ENCODE measurements at places on chromosomes 3 and 15.

DNA sequence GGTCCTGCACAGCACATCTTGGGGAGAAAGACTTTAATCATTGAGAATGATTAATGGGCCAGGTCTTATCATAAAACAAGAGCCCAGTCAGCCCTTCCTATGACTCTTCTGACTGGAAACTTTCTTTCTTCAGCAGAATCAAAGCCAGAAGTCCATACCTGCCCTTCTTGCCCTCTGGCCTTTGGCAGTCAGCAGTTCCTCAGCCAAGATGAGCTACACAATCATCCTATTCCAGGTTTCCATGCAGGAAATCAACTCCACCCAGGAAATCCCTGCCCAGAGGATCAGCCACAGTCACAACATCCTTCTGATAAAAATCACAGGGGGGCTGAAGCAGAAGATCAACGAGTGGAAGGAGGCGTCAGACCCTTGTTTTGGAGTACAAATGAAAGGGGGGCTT, 26.9 kb downstream of the ZNF589 start:
- no peak for DNase-seq

DNA sequence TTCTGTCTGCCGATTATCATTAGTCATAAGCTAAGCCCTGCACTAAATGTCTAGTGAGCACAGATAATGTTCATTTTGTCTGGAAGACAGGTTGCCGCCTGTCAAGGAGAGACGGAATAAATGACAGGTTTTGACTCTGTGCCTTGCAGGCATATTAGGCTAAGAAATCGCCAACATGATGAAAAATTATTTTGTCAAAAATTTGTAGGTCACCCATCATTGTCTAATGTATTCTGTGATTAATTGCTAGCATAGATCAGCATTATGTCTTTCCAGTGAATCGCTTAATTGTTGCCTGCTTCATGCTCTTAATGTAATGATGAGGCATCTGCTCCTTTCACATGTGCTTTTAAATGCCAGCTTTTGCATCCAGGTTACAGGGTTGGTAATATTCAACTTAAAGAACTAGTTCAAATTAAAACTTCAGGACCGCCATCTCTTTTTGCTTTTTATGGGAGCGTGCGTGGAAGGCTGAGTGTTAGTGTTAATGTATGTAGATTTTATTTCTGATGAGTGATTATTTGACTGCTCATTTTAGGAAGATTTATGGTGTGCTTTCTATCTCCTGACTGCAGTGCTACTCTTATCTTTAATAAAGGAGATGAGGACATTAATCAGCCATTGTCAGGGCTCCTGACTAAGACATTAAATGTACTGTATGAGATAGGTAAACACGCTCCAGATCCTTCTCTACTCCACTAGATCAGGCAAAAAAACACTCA, 120.8 kb upstream of the MEIS2 start:
- DNase-seq = peak; percentile 7

DNA sequence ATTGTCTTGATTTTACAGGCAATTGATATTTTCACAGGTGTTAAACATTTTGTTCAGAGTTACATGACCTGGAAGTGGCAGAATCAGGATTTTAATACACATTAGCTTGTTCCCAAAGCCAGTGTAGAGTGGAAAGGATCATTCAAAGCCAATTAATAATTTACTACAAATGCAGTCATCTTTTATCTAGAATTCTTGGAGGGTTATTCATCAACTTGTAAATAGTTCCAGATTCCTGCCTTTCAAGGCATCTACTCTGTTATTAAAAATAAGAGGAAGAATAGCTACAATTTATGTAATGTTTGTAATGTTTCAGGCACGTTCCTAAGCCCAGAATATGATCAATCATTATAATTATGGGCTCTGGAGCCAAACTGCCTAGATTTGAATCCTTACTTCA, 358.5 kb downstream of the ZNF385D start:
- DNase-seq = no peak

GRCh38 chr3:87733671-87734367, 325.0 kb downstream of the CGGBP1 start:
- DNase-seq = no peak

DNA sequence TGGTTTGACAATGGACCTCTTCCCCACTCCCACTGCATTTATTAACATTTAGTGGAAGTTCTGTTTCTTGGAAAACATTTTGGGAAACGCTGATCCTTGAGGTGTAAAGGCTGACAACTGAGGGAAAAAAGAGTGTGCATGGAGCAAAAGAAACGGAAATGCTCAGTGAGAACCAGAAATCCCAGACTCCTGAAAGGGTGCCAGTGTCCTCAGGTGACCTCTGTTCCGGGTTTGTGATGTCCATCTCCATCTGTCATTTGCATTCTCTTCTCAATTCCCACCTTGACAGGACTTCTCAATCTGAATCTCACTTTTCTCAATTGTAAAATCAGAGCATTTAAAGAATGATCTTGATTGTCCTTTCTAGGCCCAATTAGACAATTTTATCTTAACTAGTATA, 71.1 kb upstream of the FAM3D start:
- DNase-seq = no peak

- no peak for DNase-seq
Measured at GRCh38 chr3:67018789-67019526, 20.9 kb downstream of the KBTBD8 start.

- no peak for DNase-seq
Measured at GRCh38 chr3:46503200-46503874, 5.6 kb downstream of the RTP3 start.

GRCh38 chr3:99868311-99868646, 50.6 kb downstream of the CMSS1 start:
- DNase-seq = no peak

GRCh38 chr15:57675481-57676181, 30.9 kb upstream of the POLR2M start:
- DNase-seq = no peak

- DNase-seq = no peak
Measured at GRCh38 chr3:69232482-69232881, 110.1 kb upstream of the LMOD3 start.

DNA sequence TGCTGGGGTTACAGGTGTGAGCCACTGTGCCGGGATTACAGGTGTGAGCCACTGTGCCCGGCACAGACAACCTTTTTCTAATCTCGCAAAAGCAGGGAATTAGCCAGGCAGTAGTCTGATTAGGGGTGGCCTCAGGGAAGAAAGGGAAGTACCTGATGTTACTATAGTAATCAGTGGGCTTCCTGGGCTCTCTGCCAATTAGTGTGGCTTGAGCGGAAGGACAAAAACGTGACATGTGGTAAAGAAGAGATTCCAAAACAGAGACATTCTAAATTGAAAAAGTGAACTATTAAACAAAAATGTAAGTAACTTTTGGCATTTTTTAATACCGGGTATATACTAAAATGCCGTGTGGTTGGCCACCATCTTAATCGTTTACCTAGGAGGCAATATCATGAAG, 48.1 kb downstream of the CFAP20DC start:
- DNase-seq = no peak

GRCh38 chr3:111027868-111028267, 43.7 kb upstream of the NECTIN3 start:
- no peak for DNase-seq

- DNase-seq = no peak
Measured at GRCh38 chr15:38127306-38127771, 125.3 kb upstream of the SPRED1 start.

DNA sequence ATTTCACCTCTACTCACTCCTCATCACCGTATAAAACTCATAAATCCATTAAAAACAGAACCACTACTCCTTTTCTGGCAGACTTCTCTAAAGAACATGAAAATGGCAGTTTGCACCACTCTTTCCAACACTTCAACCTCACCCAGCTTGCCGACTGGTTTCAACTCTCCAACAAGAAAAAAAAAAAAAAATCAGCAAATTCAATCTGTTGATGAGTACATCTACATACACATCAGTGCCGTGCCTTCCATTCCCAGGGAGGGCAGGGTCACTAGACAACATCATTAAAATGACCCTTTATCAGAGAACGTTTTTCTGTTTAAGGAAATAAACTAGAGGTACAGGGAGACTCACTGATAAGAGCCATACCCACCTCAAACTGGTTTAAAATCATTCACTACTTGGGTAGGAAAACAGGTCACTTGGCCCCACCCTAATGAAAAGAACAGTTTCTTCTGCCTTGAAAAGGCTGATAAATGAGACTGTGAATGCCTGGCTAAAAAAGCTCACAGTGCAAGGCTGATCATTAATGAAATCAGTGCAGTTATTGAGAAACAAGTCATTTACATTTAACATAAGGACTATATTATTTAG, 6.0 kb downstream of the ANXA2 start:
- DNase-seq = no peak

- no peak for DNase-seq
Measured at GRCh38 chr3:179076243-179077027, 4.8 kb upstream of the ZMAT3 start.

DNA sequence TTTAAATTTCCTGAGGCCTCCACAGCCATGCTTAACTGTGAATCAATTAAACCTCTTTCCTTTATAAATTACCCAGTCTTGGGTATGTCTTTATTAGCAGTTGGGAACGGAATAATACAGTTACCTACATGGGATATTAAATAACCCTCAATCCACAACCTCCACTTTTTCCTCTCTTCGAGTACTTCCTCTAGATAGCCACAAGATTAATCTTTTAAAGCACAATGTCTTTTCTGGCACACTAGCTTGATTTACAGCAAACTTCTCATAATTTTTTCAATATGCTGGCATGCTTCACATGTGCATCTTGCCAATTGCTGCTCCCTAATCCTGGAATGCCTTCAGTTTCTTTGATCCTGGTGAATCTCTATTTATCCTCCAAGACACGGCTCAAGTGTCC, 92.2 kb downstream of the P2RY1 start:
- DNase-seq = no peak

DNA sequence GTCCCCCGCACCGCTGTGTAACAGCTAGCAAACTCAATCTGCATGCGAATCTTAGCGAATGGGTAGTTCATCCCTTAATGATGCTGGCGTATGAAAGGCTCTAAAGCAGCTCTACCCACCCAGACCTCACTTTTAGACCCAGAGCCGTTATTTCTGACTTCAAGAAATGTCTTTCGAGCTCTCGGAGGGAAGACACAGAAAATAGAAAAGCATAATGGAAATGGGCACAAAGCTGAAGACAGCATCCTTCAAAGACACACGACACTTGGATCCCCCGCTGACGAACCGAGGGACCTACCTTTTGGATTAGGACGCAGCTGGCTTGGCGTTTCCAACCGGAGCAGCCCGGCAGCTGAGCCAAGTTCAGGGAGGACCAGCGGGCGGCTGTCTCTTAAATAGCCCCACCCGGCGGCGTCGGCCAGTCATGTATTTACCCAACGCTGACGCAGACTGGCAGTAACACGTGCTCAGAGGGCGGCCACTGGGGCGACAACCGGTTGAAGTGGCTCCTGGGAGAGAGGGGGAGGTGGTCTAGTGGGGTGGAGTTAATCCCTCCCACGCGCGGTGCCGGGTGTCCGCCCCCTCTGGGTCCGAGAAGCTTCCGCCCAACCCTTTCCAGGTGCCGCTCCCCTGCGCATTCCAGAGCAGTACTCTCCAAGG, 1.5 kb downstream of the CCK start:
- DNase-seq = peak; percentile 6

GRCh38 chr3:102682741-102683140, 247.9 kb downstream of the ZPLD1 start:
- DNase-seq = no peak

DNA sequence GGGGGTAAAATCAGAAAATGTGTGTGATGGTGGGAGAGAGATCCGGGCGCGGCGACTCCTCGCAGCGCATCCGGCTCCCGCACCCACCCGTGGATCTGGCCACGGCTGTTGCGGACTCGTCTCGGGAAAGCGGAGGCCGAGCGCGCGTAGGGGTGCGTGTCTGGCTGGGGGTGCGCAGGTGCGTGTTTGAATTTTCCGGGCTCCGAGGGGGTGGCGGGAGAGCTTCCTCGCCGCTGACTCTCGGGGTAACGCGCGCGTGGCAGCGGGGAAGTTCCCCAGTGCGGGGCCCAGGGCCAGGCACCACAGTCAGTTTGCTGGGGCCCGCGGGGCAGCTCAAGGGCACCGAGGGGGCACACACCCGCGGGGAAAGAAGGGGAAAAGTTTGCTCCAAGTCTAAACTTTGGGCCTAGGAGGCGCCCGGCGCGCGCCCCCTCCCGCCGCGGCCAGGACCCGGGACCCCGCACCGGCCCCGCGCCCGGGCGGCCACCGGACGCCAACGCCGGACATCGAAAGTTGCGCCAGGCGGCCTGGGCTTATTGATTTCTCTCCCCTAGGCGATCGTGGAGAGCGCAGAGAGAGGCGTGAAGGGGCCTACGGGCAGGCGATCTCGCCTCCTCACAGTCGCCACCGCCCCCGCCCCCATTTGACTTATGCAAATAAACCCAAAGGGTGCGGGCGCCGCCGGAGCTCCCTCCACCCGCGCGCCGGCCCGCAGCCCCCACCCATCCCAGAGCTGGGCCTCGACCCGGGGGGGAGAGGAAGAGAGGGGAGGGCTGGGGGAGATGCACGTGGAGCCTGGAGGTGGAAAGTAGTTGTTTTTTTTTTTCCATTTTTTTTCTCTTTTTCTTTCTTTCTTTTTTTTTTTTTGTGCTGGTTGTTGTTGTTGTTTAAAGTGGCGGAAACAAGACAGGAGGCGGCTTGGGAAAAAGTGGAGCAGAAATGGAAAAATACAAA, 639 bp downstream of the FOXP1 start:
- DNase-seq = peak; percentile 40

DNA sequence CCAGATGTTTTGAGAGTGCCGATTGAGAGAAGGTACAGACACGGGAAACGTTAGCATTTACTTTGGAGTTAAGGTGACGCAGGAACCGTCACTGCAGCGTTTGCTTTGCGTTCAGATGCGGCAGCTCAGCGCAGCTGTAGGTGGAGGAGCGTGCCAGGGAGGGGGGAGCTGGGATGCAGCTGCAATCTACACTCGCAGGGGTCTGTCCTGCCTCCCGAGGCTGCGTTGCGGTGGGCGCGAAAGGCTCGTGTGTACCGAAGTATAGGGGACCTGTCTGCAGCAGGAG, 425 bp upstream of the FYTTD1 start:
- no peak for DNase-seq

DNA sequence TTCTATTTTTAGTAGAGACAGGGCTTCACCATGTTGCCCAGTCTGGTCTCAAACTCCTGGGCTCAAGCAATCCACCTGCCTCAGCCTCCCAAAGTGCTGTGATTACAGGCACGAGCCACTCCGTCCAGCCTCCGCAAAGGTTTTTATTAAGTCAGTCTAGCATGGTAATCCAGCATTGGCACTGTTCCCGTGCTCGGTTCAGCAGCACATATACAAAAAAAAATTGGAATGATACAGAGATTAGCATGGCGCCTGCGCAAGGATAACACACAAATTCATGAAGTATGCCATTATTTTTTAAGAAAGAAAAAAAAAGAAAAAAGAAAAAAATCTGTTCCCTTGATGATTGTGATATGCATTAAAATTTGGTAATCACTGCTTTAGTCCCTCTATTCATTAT, 8.5 kb downstream of the CKMT1A start:
- DNase-seq = no peak

Measured in NCI-H1092 treated with DMSO at 0.1 percent for 48 hours (cell line).